Stimulated activated CD8-positive, alpha-beta memory T cell treated with anti-CD3 and anti-CD28 coated beads, Interleukin-2, amount 100 ng/mL, for 1 hour (primary cell): ENCODE measurements at places on chromosomes 7 and 10.

GRCh38 chr10:11789306-11789705 is 33.9 kb upstream of the PROSER2 start:
- DNase-seq: no peak

GRCh38 chr10:30422981-30423654 is 10.9 kb upstream of the MAP3K8 start:
- DNase-seq: no peak

DNA sequence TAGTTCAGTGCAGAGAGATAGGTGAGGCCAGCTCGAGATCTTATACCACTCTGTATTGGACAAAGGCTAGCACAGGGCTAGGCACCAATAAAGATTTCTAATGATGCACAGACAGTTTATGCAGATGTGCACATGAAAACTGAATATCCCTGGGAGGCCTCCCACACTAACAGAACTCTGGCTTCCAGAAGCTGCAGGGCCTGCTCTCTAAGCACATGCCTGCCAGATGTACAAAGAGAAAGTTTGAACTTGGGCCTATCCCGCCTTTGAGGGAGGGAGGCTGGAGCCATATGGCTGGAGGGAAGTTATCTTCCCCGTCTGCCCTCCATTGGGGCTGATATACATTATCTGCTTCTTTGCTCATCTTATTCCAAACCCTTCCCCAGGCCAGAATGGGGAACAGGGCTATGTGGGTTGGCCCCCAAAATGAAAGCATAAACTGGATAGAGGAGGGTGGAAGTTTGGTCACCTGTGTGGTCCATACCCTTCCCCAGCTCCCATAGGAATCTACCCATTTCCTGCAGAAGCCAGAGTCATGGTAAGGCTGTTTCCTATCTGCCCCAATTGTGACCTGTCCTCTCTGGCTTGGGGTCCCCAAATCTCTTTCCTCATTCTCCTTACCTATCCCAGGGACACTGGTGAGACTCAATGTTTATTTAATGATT is 3.8 kb downstream of the KAZALD1 start:
- no peak for DNase-seq

GRCh38 chr7:147376192-147376591 is 1214.4 kb upstream of the C7orf33 start:
- DNase-seq: no peak

DNA sequence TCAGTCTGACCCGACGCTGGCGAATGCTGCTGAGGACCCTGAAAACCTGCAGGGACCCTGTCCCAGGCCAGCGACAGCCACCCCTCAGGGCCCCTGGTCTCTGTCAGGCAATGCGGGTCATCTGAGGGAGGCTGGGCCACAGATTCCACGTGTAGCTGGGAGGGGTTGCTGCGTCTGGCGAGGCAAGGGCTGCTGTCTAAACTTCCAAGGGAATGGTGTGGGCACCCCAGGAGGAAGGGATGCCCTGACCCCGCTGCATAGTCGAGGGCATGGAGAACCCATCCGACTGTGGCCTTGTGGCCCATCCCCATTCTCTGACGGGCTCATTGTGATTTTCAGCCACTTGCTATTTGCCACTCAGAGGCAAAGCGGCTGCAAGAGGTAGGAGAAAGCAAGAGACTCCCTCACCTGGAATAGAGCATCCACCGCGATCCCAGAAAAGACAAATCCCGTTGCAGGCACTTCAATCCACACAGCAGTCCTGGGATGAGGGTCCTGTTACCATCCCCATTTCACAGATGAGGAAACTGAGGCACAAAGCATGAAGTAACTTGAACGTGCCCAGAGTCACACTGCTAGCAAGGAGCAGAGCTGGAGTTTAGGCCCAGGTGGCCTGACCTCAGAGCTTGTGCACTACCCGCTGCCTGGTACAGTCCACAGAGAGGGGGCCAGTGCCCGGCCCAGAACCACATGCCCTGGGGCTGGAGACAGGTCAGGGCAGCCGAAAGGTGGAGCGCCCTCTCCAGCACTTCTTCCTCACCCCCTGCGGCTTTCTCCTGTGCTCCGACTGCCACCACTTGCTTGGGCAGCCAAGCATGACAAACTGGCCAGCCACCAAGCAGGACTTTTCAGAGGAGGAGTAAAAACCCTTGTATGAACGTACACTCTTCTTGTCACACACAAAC is 163.8 kb upstream of the KLF14 start:
- no peak for DNase-seq

- no peak for DNase-seq
These were observed 275.1 kb upstream of the FZD1 start for GRCh38 chr7:90988996-90989765.

GRCh38 chr10:33524041-33524440 is 189.6 kb upstream of the NRP1 start:
- no peak for DNase-seq

DNA sequence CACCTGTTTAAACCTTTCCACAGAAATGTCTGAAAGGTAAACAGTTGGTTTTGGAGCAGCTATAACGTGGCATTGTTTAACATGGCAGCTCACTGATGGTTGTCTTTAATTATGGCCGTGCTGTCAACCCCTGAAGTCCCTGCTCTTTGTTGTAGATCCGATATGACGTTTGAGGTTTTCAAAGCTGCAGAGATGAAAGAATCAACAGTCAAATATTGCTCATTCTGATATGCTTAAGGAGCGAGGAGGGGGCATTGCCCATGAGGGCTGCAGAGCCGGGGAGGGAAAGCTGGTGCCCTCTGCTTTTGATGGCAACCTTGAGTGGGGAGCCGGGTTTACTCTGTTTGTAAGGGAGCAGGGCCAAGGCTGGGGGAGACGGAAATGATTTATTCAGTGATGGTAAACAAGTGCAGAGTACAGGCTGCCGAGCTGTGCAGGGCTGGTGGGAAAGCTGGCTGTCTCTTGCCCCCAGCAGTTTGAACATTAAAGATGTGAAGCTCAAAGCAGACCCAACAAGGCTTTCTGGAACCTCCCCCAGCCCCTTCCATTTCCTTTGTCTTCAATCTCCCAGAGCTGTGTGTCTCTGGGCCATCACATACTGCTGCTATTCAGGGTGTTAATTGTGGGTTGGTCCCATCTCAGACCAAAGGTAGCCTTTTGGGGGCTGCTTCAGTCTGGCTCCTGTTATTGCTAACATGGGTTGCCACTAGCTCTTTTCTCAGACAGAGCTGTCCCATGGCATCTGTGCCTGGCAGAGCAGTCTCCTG is 345.5 kb downstream of the LRMDA start:
- DNase-seq: no peak

- DNase-seq: no peak
These were observed 5.7 kb upstream of the TIAL1 start for GRCh38 chr10:119602241-119603095.

DNA sequence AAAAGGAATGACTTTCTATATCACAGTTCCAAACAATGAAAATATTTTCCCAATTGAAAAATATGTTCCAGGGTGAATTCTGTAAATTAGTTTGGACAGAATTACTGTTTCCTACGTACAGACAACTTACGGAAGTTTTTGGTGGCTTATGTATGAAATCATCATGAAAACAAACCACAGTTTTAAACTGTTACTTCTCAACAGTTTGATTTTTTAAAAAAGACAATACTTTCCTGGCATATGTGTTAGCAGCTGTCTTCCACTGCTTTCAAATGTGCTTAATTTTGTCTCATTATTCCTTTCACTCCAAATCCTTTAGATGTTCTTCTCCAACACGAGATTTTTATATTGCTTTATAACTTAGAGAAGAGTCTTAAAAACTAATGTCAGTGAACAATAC is 56.2 kb downstream of the SEMA3A start:
- DNase-seq: no peak

GRCh38 chr7:92621026-92621540 is 30.9 kb upstream of the FAM133B start:
- DNase-seq: peak; percentile 65
